ENCODE measurements at places on chromosomes 2 and 18. TPM values are rescaled to one million over a fixed set of nuclear protein-coding genes. Genes with fewer than 3 reads are reported as not detected.

The HAAO gene
- total RNA-seq = 6.3 TPM

The MFF gene
- 142 TPM for total RNA-seq

The CAD gene
- total RNA-seq = 41.5 TPM

The DSC1 gene
- not detected for total RNA-seq

The CCDC85A gene
- total RNA-seq = 0.66 TPM

The SIX2 gene
- total RNA-seq = not detected

The MOGAT1 gene
- total RNA-seq = not detected

The ALKAL2 gene
- not detected for total RNA-seq

The CD8B gene
- not detected for total RNA-seq

The ELOA2 gene
- total RNA-seq = not detected

The ALPG gene
- not detected for total RNA-seq

The PDE11A gene
- total RNA-seq = not detected

The EMX1 gene
- not detected for total RNA-seq

The RIT2 gene
- not detected for total RNA-seq

The PPP1R7 gene
- total RNA-seq = 78.1 TPM

The ERMN gene
- not detected for total RNA-seq

The MC2R gene
- not detected for total RNA-seq

The COPS7B gene
- total RNA-seq = 20.5 TPM

The ROCK2 gene
- 57.3 TPM for total RNA-seq

The TPO gene
- total RNA-seq = not detected

The GIGYF2 gene
- total RNA-seq = 54.5 TPM

The LRP2 gene
- not detected for total RNA-seq

The ECEL1 gene
- total RNA-seq = not detected

The DSG2 gene
- total RNA-seq = 0.73 TPM

The RAB6C gene
- total RNA-seq = not detected

The ACADL gene
- 0.66 TPM for total RNA-seq

The RAB17 gene
- 0.83 TPM for total RNA-seq

The PLEK gene
- not detected for total RNA-seq

The ZNF236 gene
- 14.0 TPM for total RNA-seq

The SKOR2 gene
- not detected for total RNA-seq

The GKN1 gene
- not detected for total RNA-seq

The CPO gene
- 0.17 TPM for total RNA-seq

The EPC2 gene
- 15.7 TPM for total RNA-seq

The C2orf81 gene
- 1.5 TPM for total RNA-seq

The C18orf32 gene
- 15.5 TPM for total RNA-seq

The CRYBA2 gene
- total RNA-seq = not detected

The PRKAG3 gene
- 0.50 TPM for total RNA-seq

The PIEZO2 gene
- total RNA-seq = 3.0 TPM

The LYG2 gene
- not detected for total RNA-seq

The ABCB11 gene
- under 0.01 TPM for total RNA-seq

The TEKT4 gene
- not detected for total RNA-seq

The REG3G gene
- not detected for total RNA-seq

The IL36A gene
- not detected for total RNA-seq

The KIAA2012 gene
- total RNA-seq = 0.17 TPM

The SLC38A11 gene
- total RNA-seq = 0.29 TPM

The GAREM1 gene
- 3.5 TPM for total RNA-seq

The ID2 gene
- 144 TPM for total RNA-seq

The PIAS2 gene
- 20.5 TPM for total RNA-seq

The GAREM2 gene
- total RNA-seq = 1.3 TPM

The CYP1B1 gene
- total RNA-seq = 184 TPM

The ALPP gene
- total RNA-seq = under 0.01 TPM

The B3GNT7 gene
- total RNA-seq = 0.33 TPM

The PROM2 gene
- 0.83 TPM for total RNA-seq

The STRADB gene
- 55.1 TPM for total RNA-seq

The UGT1A7 gene
- not detected for total RNA-seq

The SERPINB13 gene
- not detected for total RNA-seq
